ENCODE measurements at places on chromosomes 13 and 19. TPM values are rescaled to one million over a fixed set of nuclear protein-coding genes. Genes with fewer than 3 reads are reported as not detected.

DNA sequence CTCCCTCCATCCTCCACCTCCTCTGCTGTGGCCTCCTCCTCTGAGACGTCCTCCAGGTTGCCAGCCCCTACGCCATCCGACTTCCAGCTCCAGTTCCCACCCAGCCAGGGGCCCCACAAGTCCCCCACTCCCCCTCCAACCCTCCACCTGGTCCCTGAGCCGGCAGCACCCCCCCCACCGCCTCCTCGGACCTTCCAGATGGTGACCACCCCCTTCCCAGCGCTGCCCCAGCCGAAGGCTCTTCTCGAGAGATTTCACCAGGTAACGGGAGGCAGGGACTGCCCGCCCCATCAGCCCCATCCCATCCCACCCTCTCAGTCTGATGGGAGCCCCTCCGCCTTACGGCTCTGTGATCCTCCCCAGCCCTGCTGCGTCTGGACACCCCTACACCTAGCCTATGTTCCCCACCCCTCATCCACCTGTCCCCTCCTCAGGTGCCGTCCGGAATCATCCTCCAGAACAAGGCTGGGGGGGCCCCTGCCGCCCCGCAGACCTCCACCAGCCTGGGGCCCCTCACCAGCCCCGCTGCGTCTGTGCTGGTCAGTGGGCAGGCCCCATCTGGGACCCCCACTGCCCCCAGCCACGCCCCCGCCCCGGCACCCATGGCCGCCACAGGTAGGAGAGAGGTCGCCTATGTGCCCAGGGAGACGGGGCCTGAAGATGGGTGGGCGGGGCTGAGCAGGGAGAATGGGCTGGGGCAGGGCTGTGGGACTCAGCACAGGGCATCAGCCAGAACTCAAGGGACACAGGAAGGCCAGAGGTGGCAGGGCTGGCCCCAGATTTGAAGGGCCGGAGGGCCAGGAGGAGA lies 18.6 kb upstream of the EHD2 start:
- DNase-seq = no peak

GRCh38 chr19:3477506-3477905 lies 2.8 kb downstream of the SMIM24 start:
- no peak for DNase-seq

GRCh38 chr13:98447881-98448641 lies 128.8 kb downstream of the STK24 start:
- DNase-seq = peak; percentile 77

- DNase-seq = no peak
These were observed 43.1 kb downstream of the PCCA start for GRCh38 chr13:100131863-100132574.

- no peak for DNase-seq
These were observed 4.8 kb upstream of the ATF5 start for GRCh38 chr19:49924004-49924880.

GRCh38 chr13:76635232-76636230 lies 250.7 kb downstream of the KCTD12 start:
- no peak for DNase-seq

DNA sequence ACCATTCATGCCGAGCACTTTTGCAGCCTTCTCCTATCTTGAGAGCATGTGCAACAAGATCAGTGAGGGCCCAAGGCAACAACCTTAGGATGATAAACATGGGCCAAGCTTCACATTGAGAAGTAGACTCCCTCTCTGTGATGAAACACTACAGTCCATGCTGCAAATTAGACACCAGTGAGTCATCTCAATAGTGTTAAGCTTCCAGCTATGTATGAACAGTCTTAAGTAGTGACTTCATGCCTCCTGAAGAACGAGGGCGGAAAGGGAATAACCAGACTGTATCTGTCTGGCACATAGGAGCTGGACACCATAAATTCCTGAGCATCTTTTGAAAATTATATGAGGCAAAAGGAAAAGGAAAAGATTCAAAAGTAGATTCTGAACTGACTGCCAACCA lies 309.9 kb upstream of the SLITRK1 start:
- DNase-seq = no peak

GRCh38 chr19:610801-611480 lies 21.3 kb downstream of the HCN2 start:
- peak; percentile 75 for DNase-seq

DNA sequence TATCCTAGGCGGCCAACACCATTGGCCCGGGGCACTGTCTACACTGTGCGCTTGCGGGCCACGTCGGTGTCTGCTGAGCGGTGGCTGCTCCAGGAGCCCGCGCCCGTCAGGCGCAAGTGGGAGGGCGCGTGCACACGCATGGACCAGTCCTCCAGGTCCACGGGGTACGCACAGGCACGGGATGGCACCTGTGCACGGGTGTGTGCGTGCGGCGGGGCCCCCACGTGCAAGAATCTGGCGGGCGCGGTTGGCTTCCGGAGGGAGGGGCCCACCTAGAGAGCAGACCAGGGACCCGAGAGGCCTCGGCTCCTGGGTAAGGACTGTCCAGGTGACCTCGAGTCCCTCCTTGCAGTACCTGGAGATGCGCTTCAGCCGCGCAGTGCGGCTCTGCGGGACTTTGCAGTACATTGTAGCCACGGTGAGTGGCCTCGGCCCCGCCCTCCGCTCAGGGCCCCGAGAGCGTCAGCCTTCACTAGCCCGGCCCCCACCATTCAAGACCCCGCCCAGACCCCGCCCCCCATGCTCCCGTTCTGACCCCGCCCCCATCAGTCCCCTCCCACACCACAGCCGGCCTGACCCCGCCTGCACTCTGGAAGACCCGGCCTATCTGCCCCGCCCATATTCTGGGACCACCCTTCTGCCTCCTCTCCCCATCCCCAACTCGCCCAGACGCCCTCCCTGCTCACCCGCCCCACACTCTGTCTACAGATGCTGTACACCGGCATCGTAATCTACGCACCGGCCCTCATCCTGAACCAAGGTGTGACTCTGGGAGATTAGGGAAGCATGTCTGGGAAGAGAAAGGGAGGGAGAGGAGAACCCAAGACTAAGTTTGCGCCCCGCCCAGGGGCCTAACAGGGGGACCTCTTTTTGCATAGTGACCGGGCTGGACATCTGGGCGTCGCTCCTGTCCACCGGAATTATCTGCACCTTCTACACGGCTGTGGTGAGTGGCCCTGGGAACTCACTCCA lies 2.3 kb downstream of the SLC5A5 start:
- no peak for DNase-seq

- DNase-seq = no peak
These were observed 622.8 kb downstream of the DACH1 start for GRCh38 chr13:71244161-71244560.

DNA sequence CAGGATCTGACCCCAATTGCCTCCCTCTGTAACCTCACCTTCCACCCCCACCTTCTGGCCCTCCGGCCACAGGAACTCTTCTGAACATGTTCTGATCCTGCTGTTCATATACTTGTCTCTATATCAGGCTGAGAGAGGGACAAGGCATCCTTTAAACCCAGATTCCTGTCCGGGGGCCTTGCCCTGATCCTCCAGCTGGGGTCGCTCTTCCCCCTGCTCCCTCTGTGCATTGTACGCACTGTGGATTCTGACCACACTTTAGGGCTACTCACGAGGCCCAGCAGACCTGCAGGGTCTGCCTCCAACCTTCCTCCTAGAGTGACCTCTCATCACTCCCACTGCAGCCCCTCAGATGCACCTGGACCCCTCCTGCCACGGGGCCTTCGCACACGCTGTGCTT lies 269.3 kb downstream of the UQCRFS1 start:
- DNase-seq = no peak

DNA sequence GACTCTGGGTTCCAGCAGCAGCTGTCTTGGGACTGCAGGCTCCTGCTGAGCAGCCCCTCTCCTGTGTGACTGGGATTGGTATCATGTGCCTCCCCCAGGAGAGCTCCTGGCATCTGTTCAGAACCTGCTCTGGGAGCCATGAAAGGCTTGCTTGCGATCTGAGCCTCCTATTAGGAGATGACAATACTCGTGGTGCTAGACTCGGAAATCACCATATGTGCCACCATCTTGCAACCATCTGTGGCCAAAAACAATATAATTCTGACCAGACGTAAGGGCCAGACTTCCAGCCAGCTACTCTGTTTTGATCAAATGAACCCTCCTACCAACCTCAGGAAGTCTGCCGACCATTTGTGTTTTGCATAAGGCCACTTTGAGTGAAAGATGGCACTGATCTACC lies 484.7 kb downstream of the IRS2 start:
- DNase-seq = no peak

DNA sequence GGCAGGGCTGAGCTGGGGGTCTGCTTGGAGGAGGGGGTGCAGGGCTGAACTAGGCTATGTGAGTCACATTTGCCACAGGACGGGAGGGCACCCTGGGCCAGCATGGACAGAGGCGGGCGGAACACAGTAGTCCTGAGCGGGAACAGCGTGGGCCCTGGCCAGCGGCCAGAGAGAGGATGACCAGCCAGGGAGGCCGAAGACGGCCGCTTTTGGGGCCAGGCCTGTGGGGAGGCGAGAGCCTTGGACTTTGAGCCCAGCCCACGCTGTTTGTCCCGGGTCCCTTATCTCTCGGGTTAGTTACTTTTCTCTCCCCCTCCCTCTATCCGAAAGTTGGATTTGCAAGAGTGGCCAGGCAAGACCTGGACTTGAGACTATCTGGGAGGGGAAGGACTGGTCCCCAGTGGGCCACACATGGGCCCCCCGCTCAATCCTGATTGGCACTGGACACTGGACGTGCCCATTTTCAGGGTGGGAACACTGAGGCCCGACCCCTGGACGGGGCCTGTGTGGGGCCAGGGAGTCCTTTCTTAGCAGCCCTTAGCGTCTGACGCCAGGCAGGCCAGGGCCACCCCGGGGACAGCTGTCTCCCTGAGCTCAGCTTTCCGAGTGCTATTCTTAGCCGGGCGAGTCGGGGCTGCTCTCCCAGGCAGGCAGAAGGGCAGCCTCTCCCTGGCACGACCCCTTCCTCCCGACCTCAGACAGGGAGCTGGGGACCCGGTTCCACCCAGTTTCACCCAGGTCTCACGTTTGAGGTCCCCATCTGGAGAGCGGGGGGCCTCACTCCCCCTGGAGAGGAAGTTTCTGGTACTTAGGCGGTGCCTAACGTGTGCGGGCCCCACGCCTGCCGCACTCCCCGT lies 833 bp downstream of the GAMT start:
- no peak for DNase-seq

GRCh38 chr19:52140032-52140710 lies 433 bp upstream of the ZNF616 start:
- no peak for DNase-seq

GRCh38 chr13:72868229-72868628 lies 86.3 kb downstream of the PIBF1 start:
- DNase-seq = no peak

GRCh38 chr13:83975655-83976165 lies 93.4 kb upstream of the SLITRK1 start:
- DNase-seq = no peak

The C1QTNF9B gene
- total RNA-seq = 3.0 TPM

The AP1M2 gene
- total RNA-seq = not detected

The ZNF101 gene
- 9.3 TPM for total RNA-seq

The SLC5A5 gene
- not detected for total RNA-seq

The CYP2B6 gene
- not detected for total RNA-seq

The SLC10A2 gene
- not detected for total RNA-seq

The PSG6 gene
- not detected for total RNA-seq

The PSG2 gene
- not detected for total RNA-seq

The PPM1N gene
- total RNA-seq = 1.8 TPM
